ENCODE measurements at places on chromosomes 3 and 15. TPM values are rescaled to one million over a fixed set of nuclear protein-coding genes. Genes with fewer than 3 reads are reported as not detected.

GRCh38 chr15:94110476-94111130 lies 120.8 kb upstream of the MCTP2 start:
- DNase-seq = no peak

DNA sequence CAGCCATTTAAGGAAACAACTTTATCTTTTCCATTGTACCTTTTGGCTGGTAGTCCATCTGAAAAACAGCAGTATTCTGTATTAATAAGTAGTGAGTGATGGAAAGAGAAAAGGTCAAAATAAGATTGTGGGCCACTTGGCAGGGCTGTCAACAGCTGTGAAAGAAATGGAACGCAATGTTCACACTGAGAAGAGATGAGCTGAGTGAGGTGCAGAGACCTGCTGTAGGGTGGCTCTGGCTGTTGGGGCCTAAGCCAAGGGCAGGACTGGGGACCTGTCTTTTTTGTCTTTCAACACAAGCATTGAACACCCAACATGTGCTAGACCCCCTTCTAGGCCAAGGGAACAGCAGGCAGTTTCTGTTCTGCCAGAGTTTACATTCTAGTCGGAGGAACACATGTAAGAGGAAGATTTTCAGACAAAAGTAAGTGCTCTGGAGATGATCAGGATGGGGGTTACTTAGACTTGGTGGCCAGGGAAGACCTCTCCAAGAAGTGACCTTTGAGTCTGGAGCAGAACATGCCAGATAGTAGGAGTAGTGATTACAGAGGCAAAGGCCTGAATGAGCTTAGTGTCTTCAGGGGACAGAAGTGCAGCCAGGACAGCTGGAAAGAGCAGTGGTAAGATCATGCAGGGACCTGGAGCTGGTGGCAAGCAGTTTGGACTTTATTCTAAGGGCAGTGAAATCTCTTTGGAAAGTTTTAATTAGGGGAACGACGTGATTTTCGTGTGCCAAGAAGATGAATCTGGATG lies 29.6 kb downstream of the TSEN2 start:
- DNase-seq = no peak

HES1 gene
- total RNA-seq = 2.4 TPM

DNA sequence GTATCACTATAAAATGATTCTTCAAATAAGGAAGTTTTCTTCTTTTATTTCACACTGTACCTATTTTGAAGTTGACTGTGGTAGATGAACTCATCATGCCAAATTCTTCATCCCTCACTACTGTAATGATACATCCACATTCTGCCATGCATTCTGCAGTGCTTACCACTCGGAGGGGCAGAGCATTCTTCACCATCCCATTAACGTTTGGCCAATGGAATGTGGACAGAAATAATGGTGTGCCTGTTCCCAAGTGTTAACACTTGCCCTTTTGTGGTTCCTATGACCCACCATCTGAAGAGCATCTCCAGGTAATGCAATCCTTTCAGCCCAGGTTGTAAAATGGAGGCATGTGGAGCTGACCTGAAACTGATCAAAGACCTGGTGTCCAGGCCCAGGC lies 18.6 kb downstream of the GOLIM4 start:
- no peak for DNase-seq

GRCh38 chr3:9736831-9737230 lies 5.3 kb downstream of the BRPF1 start:
- no peak for DNase-seq

- DNase-seq = no peak
Observed at GRCh38 chr15:83999396-84000135, 236.0 kb upstream of the GOLGA6L4 start.

HYKK gene
- 2.0 TPM for total RNA-seq

DNA sequence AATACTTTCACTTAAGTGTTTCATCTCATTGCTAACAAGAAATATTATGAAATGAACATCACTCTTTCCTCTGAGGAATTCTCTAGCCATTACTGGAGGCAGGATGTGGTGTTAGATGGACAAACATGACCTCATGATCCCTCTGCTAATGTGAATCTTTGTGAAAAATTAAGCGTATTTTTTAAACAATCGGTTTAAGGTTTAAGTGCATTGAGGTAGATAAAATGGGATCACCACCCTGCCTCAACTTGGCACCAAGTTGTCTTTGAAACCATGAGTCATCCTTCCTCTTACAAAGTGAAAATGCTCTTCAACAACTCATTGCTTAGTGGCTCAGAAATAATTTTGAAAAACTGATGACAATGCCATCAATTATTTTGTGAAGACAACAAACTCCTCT lies 76.0 kb upstream of the DCBLD2 start:
- DNase-seq = no peak

- no peak for DNase-seq
Observed at GRCh38 chr3:196740481-196741248, 1.0 kb downstream of the PAK2 start.

ARPP21 gene
- total RNA-seq = not detected

GRCh38 chr15:34883042-34883441 lies 86.5 kb downstream of the AQR start:
- no peak for DNase-seq

- DNase-seq = no peak
Observed at GRCh38 chr3:62749657-62750056, 125.6 kb downstream of the CADPS start.

DNA sequence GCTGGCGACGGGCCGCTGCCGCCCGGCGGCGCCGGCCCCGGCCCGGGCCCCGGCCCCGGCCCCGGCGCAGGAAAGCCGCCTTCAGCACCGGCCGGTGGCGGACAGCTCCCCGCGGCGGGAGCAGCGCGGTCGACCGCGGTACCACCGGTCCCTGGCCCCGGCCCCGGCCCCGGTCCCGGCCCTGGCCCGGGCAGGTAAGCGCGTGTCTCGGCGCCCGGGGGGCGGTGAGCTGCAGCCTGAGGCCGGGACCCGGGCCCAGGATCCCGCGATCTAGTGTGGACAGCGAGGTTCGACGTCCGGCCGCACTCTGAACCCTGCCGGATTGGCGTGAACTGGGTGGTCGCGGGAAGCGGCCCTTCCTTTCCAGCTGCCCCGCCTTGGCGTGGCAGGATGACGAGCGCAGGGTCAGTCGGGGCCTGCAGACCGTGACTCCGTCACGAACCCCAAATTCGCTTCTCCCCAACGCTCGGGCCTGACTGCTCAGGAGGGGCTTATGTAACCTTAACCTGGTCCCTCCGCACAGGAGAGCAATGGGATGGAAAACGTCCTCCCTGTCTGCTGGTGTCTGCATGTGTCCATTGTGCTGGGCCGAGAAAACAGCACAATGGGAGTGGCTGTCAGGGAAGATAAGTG lies 472 bp downstream of the BSN start:
- DNase-seq = no peak

DNA sequence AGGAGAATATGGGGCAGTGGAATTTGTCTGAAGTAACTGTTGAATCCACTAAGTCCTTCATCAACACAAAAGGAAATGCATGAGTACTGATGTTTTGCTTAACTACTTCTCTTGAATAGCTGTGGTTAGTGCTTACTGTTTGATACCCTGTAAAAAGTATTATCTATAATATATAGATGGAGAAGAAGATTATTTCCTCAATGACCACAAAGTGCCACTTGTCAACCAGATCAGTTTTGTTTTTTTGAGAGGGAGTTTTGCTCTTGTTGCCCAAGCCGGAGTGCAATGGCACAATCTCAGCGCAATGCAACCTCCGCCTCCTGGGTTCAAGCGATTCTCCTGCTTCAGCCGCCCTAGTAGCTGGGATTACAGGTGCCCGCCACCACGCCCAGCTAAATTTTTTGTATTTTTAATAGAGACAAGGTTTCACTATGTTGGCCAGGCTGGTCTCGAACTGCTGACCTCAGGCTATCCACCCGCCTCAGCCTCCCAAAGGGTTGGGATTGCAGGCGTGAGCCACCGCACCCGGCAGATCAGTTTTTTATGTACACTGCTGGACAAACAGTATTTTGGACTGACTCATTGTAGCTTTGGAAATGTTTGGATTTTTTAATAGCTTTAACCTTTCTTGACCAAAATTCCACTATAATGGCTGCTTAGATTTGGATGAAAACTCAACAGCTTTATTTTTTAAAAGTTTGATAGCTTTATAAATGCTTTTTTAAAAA lies 1.5 kb upstream of the RPLP1 start:
- no peak for DNase-seq

DNA sequence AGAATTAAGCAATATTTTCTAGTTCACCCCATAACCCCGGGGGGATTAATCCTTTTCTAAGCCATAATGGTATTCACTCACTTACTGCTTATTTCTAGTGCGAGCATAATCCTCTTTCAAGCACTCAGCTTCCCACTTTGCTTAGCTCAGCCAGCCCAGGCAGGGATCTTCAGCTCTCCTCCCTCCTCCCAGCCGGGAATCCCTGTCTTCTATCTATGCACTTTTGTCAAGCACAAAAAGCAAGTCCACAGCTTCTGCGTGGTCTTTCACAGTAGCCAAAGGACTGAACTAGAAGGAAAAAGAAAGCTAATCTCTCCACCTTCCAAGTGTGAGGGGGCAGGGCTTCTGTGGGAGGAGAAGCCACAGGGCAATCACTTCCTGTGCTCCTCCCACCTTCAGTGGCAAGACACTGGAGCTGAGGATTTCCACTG lies 62.8 kb downstream of the PEX5L start:
- DNase-seq = no peak

- no peak for DNase-seq
Observed at GRCh38 chr15:95663156-95664100, 667.1 kb upstream of the NR2F2 start.

PPM1L gene
- total RNA-seq = 3.5 TPM

DNA sequence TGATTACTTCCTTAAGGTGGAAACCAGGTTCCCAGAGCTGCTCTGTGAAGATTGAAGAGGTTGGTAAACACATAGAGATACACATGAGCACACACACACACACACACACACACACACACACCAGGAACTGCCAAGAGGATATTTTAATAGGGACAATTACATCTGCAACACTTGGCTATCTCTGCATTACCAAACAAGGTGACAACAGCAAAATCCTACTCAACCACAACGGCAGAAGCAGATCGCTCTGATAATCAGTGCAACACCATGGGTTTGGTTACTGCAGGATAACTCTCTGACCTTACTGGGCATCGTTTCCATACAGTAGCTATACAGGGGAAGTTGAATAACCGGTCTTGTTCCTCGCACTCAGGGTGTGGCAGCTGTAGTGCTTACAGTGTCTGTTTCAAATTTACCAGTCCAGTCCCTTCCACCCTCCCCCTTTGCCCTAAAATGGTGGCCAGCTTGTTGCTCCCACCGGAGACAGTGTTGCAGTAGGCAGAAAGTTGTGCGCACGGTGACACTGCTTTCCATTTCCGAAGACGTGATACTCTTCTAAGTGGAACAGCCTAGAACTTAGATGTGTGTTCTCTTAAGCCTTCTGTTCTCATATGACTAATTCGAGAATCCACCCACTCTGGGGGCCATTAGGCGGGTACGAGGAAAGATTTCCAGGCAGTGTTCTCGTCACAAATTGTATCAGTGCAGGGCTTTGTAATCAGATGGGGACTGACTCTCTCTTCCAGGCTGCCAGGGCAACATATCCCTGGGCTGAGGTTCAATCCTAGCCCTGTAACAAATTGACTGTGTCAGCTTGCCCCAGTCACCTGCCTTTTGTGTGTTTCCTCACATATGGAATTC lies 176.2 kb downstream of the P3H2 start:
- no peak for DNase-seq

DNA sequence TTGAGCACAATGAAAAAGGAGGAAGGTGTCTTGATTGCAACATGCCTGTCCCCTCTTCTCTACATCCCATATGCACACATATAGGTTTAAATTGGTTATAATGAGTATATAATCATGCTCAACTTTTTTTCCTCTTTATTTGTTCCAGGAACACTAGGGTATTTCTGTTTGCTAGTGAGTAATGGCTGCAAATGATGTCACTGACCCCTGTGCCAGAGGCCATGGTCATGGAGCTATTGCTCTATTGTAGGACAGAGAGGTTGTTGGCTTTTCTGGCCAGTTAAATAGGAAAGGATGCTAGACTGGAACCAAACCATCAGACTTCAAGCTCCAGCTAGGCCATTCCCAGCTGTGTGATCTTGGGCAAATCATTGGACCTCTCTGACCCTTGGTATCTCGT lies 9.6 kb downstream of the ARHGEF3 start:
- DNase-seq = no peak

DNA sequence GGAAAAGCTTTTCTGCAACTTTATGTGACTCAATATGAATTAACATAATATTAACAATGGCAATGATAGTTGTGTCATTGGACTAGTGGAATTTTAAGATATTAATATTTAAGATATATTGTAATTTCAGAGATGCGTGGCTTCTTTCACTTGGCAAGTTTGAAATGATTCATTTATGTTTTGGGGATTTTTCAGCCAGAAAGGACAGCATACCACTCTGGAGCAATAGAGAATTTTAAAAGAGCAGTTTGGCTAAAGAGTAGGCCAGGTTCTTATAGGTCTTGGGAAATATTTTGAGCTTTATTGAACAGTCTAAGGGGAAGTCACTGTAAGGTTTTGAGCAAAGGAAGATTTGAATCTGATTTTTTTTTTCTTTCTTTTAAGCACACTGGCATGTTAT lies 16.5 kb downstream of the GMPS start:
- no peak for DNase-seq

DNA sequence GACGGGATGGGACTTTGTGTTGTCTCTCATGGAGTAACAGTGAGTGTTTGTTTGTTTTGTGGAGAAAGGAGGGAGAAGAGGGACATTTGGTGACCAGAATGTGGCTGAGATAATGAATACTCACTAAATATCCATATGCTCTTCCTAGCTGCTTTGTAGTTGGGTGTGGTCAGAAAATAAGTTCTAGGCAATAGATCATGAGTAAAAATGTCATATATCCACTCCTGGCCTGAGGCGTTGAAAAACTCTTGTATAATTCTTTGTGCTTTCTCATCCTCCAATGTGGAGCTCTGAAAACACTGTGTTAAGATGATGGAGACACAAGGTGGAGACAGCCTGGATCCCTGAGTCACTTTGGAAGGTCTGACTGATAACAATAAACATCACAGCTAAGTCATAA lies 28.0 kb upstream of the IL16 start:
- no peak for DNase-seq

All from T-helper 17 cell (primary cell).